Amygdala (tissue), 56 donors: ENCODE measurements at places on chromosomes 5 and 9.

DNA sequence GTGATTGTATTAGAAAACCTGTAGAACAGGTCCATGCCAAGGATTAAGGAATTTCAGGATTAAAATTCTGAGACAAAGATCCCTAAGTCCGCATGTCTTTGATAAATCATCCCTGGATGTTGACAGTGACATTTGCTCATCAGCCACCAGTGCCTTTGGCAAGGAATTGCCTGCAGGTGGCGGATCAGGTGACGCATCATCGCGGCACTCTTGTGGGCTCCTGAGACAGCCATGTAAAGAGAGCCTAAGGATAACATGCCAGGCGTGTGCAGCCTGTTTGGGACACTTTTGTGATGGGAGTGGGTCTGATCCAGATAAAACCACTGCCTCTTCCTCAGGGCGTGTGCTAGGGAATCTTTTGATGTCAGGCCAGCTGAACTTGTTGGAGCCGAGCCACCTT is 40.6 kb downstream of the ADCY2 start:
- no peak for DNase-seq

DNA sequence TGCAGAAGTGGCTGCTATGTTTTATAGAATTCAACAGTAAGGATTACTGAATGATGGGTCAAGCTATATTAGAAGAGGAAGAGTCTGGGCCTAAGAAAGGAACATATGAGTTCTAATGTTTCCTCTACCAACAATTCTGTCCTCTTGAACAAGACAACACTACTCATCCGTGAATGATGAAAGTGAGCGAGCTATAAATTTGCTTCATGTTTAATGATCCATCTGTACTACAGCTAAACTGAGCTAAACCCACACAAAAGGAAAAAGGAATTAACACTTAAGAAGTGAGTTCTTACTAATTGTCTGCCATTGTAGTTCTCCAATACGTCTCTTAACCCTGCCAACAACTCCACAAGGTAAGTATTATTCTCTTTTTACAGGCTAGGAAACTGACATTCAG is 204.4 kb downstream of the GLIS3 start:
- no peak for DNase-seq

GRCh38 chr5:150488519-150489359 is 19.2 kb upstream of the NDST1 start:
- no peak for DNase-seq

GRCh38 chr9:126113176-126113575 is 213.5 kb upstream of the MVB12B start:
- DNase-seq = no peak

DNA sequence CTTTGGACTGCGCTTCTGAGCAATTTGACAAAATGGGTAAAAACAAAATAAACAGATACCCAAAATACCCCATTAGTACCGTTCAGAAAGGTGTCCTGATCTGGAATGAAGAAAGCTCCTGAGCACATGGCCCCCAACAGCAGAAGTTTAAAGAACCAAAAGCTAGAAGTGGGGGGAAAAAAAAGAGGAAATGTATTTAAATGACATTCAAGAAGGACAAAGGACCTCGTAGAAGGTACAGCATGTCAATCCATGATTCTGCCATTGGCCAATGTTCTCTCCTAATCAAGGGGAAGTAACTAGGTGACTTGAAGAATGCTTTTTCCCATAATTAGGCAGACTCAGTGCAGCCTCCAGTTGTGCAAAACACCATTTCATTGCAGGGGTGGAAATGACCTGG is 78.6 kb downstream of the SERINC5 start:
- DNase-seq = no peak

DNA sequence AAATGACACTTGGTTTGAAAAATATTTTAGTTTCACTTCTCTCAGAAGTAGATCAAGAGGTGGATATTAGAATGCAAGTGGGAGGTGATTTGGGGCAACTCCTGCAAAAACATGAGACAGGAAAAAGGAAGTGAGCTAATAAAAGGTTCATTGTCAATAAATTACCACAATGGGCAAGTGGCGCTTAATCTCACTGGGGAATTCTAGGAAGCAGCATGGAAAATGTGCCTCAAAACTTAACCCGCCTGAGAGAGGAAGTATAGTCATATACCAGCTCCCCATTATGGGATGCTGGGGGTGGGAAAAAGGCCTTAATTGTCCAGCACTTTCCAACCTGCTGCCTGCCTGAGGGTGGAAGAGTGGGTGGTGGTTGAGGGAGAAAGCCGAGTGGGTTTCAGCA is 204.1 kb downstream of the ELAVL2 start:
- DNase-seq = no peak

GRCh38 chr5:401146-402034 is 41.6 kb upstream of the EXOC3 start:
- no peak for DNase-seq

- DNase-seq = no peak
Measured at GRCh38 chr5:92380069-92380770, 997.1 kb upstream of the ARRDC3 start.

DNA sequence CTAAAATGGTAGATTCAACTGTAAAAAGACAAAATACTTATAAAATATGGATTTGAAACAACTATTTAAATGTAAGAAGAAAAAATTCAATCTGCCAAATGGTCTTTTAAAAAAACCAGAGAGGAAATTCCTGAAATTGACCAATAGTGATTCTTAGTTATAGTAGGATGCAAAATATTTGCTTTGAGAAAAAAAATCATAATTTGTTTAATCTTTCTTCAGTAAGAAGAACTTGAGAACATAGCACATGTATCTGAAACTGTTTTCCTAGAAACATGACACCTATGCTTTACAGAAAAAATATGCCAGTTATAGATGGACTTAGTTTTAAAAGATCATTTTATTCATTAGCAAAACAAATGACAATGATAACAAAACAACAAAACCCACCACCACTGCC is 186.9 kb upstream of the CD180 start:
- no peak for DNase-seq

DNA sequence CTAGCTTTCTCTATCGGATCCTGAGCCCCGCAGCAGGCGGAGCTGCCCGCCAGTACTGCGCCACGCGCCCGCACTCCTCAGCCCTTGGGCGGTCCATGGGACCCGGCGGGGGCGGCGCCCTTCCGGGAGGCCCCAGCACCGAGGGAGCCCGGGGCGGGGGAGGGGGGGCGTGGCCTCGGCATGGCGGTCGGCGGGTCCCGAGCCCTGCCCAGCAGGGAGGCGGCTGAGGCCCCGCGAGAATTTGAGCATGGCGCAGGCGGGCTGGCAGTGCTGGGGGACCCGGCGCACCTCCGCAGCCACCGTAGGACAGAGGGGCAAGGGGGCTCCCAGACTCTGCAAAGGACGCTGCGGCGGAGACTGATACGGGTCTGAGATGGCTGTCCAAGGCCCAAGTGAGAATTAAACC is 6.8 kb downstream of the ZDHHC11B start:
- no peak for DNase-seq

DNA sequence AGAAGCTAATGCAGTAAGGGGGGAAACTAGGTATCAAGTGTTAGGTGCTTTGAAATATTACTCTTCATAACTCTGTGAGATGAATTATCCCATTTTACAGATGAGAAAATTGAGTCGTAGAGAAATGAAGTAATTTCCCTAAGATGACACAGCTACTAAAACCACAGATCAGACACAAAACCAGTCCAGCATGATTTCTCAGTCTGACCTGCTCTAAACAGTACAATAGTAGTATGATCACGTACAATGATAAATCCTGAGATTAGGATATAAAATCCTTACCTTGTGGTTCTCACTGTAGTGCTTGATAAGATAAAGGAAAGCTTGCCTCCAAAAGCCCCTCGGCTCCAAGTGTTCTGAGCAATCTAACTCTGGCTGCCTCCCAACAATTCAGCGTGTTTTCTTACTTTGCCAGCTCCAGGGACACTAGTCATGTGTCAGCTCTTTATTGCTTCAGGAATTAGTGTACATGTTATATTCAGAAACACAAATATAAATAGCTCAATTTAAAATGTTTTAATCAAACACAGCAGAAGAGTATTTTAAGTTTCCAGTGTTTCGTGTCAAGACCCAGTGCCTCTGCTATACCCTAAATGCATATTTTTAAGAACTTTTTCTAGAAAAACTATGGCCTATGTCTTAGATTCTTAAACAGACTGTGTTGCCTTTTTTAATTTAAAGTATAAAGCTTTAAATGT is 243.6 kb downstream of the DENND1A start:
- no peak for DNase-seq

DNA sequence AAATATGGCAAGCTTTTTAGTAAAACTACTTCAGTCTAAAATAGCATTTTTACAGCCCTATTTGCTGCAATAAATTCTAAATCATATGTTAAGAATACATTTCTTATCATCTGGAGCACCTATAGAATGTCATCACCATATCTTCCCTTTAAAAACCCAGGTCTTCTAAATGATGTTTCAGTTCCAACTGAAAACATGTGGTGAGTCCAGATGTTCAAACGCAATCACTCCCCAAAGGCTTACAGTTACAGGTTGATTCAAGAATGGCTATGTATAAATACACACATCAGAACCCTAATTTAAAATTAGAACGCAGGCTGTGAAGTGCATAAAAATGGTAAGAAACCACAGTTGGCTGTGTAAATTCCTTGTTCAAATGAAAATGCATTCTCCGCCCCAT is 796.3 kb downstream of the MAT2B start:
- no peak for DNase-seq

DNA sequence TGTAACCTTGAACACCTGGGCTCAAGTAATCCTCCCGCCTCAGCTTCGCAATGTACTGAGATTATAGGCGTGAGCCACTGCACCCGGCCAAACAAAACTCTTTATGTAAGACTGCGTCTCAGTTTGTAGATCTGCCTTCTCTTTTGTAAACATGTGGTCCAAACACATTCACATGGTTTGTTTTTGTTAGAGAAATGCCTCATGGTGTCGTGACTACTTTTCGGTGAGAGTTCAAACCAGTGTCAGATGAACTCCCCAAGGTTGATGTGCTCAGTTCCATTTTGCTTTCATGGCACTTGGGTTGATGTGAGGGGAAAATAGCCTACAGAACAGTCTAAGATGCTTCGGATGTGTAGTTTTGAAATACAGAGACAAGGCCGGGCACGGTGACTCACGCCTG is 231.6 kb downstream of the GOLPH3 start:
- DNase-seq = no peak

- DNase-seq = no peak
Measured at GRCh38 chr9:135410421-135410820, 69.2 kb upstream of the PPP1R26 start.

DNA sequence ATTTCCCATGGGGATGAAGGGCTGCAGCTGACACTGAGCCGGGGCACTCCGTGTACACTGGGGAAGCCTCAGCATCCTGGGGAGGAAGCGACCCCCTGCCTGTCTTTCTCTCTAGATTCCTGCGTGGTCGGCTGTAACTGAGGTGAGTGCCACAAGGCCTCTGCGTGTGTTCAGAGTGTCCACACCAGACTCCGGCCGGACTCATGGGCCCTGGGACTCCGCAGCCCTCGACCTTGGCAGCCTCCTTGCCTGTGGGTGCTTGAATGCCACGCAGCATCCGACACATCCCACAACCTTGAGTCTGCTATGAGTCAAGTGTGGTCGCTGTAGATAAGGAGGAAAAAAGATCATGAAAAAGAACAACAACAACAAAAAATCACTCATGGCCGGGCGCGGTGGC is 23.4 kb downstream of the PAEP start:
- DNase-seq = no peak

DNA sequence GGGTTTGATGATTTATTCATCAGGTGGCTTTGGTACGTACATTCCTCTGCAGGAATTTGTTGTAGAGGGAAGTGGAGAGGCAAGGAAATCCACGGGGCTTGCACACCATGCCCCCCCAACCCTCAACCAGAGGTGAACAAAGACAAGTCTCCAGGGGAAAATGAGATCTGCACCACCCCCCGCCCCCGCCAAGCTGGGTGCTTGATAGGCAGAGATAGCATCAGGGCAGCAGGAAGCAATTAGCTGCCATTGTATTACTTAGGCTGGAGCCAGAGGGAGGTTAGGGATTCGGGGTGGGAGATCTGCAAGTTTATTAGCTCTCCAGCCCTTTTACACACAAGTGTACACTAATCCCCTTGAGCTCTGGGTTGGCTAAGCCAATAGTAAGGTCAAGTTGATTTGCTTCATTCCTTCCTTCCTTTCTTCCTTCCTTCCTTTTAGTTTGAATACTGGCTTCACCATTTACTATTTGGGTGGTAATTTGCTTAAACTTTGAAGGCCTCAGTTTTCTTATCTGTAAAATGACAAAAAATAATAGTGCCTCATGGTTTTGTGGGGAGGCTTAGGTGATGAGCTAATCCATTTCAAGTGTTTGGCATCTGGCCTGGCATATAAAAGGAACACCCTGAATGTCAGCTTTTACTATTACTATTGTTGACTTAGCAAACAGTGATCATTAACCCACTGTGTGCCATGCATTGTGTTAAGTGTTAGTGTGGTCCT is 34.1 kb downstream of the SPRY4 start:
- no peak for DNase-seq

DNA sequence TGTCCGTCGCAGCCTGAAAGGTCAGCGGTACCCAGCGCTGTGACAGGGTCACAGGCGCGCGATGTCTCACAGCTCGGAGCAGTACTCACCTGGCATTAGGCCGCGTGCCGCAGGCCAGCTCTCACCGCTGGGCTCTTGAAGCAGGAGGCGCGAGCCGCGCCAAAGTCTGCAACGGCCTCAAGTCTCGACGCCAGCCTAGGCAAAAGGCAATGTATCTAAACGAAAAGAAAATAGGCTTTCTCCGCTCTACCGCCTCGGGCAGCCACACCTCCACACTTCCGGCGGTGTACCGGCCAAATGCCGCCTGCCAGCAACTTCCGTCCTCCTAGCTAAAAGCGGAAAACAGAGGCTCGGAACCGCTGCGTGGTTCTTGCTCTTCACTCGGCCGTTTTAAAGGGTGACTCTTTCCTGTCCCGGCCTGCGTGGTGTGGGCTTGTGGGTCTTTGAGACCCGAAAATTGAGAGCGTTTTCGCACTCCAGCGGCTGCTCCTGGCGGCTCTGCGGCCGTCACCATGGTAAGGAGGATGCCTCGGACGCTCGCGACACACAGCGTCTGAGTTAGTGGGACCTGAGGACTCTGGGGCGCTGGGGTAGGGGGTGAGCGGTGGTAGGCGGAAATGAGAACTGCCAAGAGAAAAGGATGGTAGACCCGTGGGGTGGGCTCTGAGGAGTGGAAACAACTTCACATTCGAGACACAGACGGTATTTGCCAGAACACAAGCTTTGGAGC is at the start of the genes GFM2 and NSA2:
TSS of gene GFM2 (minus strand) at position 269 of the 730 bp plus-strand sequence. CDS start 3,375 bp downstream, outside the sequence.
TSS of gene NSA2 (plus strand) at position 401 of the 730 bp plus-strand sequence. CDS start at position 513, 112 bp downstream.
- peak; percentile 81 for DNase-seq
